ENCODE measurements at places on chromosomes 1 and 21. TPM values are rescaled to one million over a fixed set of nuclear protein-coding genes. Genes with fewer than 3 reads are reported as not detected.

COL9A2 gene
- total RNA-seq: 0.17 TPM

GJA9 gene
- total RNA-seq: 0.05 TPM

FMOD gene
- 0.02 TPM for total RNA-seq

RNU1-3 gene
- total RNA-seq: 10.6 TPM

HUNK gene
- 1.5 TPM for total RNA-seq

BRINP3 gene
- total RNA-seq: not detected

HSPB7 gene
- 0.05 TPM for total RNA-seq

WNT3A gene
- 0.05 TPM for total RNA-seq

ASCL5 gene
- total RNA-seq: 0.11 TPM

ITLN2 gene
- total RNA-seq: 0.66 TPM

GIPC2 gene
- total RNA-seq: 0.05 TPM

Data from A549 treated with dexamethasone at 1 μM for 4 hours (cell line).